Cortex of kidney (tissue), 1 donor: ENCODE measurements at places on chromosomes 6 and 20.

DNA sequence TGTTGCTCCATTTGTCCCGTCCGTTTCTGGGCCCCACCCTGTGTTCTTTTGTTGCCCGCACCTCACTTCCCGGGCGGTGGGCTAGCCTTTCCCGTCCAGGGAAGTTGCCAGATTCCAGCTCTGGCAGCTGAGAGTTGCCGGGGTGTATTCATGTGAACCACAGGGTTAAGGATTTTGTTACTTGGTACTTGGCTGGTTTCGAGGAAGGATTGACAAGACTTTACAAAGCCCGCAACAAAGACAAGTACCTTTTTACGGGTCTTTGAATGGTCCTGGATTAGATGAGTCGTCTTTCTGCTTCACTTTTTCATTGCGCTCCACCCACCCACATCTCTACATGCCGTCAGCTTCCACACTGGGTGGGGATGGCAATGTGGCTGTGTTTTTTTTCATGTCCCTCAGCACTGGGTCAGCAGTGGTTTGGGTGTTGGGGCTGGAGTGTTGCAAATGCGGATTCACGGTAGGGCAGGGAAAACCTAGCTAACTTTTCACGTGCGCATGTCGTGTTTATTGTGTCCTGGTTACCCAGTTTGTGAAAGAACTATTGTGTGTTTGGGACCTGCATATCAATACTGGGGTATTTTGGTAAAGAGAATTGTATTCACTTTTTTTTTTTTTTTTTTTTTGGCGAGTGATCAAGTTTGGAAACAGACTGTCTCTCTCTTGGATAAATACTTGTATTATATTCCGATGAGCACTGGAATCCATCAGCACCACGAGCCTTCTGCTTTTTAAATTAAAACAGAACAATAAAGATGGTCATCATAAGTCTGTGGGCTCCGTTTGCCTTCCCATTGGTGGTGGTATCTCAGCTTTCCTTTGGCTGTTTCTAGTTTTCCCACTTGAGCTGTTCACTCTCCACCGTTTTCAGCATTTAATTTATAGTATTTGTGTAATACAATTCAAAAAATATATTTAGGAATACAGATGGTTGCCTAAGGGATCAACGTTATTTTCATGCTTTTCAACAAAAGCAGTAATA is 1.2 kb downstream of the DUSP22 start:
- no peak for DNase-seq

- no peak for DNase-seq
Measured at GRCh38 chr6:96016334-96017069, 728 bp downstream of the FUT9 start.

- no peak for DNase-seq
Measured at GRCh38 chr20:24590178-24590982, 121.0 kb downstream of the SYNDIG1 start.

- no peak for DNase-seq
Measured at GRCh38 chr6:127737009-127737486, 160.1 kb downstream of the C6orf58 start.

GRCh38 chr20:24684956-24685691 is 215.7 kb downstream of the SYNDIG1 start:
- DNase-seq, result no peak

DNA sequence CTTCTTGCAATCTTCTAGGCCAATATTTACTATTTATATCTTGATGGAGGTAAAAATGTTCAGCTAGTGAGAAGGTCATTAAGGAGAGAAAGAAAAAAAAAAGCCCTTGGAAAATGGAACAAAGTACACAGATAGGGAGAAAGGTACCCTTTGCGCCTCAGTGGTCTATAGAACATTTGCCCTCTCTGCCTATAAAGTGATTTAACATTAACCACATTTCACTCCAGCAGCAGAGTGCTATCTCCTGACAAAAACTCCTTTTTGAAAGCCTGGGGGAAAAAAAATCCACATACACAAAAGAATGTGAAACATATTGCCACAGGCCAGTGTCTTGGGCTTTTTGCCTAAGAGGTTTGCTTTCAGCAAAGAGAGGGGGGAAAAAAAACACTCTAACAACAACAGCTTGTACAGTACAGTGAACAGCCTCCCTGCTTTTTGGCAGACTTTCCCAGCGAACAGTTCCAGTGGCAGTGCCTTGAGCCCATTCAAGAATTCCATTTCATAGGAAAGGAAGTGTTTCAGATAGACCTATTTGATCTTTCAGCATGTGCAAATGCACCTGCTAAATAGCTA is 695 bp downstream of the ARHGAP18 start:
- no peak for DNase-seq

GRCh38 chr6:143838395-143838794 is 4.7 kb upstream of the LTV1 start:
- DNase-seq, result no peak

GRCh38 chr6:158056355-158056754 is 74.7 kb downstream of the SYNJ2 start:
- no peak for DNase-seq

GRCh38 chr6:165611294-165611693 is 51.7 kb downstream of the PDE10A start:
- no peak for DNase-seq

GRCh38 chr20:4427940-4428586 is 293.6 kb upstream of the PRND start:
- DNase-seq, result no peak

DNA sequence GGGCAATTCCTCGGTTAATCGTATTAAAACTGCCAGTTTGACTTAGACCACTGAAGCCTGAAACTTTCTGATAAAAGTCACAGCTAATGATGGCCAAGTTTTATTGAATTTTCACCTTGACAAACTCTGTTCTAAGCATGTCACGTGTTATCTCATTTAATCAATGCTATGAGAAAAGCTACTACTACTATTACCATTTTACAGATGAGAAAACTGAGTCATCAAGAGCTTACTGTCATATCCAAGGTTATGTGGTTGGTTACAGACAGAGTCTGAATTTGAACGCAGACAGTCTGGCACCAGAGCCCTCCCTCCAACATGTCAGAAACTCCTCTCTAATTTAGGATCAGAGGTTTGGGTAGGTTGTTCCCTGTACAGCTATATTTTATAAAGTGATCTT is 4.3 kb downstream of the FAXC start:
- DNase-seq, result no peak

DNA sequence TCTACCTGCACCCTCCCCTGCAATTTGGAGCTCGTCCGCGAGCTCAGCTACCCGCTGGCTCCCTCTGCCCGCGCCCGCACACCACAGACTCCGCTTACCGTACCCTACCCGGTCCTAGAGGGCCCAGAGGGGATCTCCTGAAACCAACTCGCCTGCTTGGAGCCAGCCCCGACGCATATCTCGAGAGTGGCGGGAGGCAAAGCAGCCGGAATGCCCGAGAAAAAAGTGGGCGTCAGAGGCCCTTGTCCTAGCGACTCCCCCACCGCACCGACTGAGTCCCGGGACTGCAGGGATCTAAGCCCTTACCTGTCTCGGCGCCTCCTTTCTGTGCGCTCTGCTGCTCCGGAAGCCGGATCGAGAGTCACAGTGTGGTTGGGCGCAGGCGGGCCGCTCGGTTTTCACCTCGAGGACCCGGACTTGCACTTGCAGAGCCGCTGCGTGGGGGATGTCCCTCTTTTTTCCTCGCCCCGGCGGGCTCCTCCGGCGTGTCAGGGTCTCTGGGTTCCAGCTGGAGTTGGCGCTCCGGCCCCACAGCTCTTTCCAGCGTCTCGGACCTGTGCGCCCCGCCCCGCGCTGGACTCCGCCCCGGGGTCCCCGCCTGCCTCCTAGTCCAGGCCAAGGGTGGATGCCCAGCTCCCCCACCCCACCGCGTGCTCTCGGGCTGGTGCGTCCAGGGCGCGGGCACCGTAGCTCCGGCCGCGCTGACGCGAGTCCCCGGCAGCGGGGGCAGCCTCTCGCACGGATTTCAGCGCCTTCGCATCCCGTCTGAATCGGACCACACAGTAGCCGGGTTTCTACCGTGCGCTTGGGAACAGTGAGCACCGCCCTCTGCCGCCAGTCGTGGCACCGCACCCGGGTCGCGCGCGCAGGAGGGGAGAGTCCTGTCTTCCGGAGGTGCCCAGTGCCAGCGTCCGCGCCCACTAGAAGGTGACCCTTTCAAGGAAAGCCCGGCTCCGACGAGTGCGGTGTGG is at the start of gene PROKR2:
TSS of gene PROKR2 (minus strand) at position 767 of the 971 bp plus-strand sequence. CDS start 2,585 bp downstream, outside the sequence.
- DNase-seq, result no peak
